ENCODE measurements at places on chromosomes 5 and 9.

DNA sequence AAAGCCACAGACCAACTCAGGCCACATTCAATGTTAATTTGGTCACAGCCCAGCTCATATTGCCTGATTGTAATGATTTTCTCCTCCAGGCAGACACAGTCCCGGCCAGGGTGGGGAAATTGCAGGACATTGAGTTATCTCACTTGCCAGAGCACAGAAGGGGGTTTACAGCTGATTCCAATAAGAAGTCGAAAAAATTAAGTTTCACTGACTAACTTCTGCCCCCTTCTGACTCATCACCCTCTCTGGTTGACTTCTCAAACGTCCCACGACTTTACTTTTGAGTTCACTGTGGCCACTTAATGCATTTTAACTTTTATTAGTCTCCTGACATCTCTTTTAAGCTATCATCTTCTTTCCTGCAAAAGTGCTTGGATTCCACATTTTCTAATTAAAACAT lies 321.4 kb upstream of the WWC1 start:
- no peak for DNase-seq

DNA sequence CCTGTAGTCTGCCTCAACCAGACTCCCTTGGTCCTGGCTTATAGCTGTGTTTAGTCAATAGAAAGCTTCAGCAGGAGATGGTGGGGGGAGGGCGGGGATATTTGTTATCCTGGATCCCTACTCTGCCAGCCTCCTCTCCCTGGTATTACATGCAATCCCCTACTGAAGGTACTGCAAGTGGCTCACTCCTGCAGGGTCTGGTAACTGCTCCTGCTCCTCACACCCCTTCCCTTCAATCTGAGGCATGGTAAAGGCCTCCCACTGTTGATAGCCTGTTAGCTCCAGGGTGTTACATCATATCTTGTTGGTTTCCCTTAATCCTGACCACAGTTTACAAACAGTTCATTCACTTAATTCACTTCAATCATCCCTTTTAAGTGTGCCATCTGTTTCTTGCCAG lies 137.5 kb downstream of the AP3B1 start:
- no peak for DNase-seq

DNA sequence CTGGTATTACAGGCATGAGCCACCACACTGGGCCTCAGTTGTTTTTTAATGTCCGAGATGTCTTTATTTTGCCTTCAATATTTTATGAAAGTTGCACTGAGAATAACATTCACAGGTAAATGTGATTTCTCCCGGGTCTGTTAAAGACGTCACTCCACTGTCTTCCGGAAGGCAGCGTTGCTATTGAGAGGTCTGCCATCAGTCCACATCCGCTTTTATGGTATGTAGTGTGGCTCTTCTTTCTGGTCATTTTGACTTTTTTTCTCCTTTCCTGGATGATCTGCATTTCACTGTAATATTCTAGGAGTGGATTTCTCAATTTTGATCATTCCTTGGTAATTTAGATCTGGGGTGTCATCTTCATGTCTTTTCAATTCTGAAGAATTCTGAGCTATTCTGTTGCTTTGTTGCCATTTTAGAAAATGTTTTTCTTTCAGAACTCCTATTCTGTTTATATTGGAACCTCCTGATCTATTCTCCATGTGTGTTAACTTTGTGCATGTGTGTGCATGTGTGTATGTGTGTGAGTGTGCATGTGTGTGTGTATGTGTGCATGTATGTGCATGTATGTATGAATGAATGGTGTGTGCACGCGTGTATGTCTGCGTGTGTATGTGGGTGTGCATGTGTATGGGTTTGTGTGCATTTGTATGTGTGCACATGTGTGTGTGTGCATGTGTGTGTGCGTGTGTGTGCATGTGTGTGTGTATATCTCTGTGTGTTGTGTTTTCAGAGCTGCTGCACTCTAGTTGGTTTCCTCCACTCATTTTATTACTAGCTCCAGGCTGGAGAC lies 1.9 kb upstream of the LCN1 start:
- DNase-seq, result no peak

- DNase-seq, result no peak
These were observed 25.6 kb downstream of the MED27 start for GRCh38 chr9:132054024-132054423.

DNA sequence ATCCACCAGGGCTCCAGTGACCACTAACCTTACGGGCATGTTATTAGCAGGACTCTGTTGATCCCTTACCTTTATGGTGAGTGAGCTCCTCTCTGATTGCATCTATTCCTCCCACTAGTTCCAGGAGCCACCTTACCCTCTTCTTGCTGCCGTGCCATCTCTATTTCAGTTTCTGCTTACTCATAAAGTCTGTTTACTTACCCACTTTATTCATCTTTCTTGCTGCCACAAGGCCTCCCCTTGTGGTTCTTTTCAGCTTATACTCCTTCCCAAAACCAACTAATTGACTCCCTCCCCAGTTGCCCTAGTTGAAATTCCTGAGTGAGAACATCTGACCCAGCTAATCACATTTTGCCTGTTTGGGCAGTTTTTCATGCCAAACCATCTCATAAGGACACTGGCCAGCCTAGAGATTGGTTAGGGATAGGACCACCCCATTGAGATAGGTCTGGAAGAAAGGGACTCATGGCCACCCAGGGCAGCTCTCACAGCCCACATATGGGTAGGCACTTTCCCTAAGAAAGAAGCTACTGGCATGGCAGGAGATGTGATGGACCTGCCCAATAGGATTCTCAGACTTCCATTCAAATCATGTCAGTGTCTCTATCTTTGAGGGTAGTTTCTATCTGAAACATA lies 412.7 kb downstream of the EFNA5 start:
- DNase-seq, result no peak

- no peak for DNase-seq
These were observed 129.2 kb upstream of the ADRA1B start for GRCh38 chr5:159786901-159787691.

- no peak for DNase-seq
These were observed 179.8 kb upstream of the PPP1R26 start for GRCh38 chr9:135299651-135300345.

DNA sequence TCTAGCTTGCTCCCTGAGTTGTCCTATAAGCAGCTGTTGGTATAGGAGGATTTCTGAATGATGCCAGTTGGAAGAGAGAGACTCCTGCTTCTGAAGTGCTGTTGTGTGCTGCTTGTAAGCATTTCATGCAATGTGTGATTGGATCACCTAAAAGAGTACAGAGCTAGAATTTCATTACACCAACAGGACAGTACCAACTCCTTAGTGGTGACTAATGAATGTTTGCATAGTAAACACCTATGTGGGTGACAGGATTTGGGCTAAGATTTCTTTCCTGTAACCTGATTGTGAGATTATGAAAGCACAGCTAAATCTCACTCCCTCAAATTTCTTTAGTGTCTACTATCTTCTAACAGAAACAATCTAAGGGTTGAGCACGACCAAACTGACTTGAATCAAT lies 67.0 kb downstream of the GCNT1 start:
- no peak for DNase-seq

DNA sequence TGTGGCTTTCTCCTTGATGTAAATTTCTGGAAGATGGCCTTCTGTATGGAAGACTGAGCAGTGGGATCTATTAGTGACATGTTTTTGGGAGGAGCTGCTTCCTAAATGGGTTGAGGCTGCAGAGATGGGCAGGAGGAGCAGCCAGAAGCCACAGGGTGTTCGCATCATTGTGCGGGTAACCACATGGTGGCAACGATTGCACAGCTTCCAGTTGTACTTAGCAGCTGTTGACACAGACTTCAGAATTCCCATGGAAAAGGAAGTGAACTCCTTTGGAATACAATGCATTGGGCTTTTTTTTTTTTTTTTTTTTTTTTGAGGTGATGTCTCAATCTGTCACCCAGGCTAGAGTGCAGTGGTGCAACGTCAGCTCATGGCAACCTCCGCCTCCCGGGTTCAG lies 297.3 kb downstream of the NR3C1 start:
- no peak for DNase-seq

DNA sequence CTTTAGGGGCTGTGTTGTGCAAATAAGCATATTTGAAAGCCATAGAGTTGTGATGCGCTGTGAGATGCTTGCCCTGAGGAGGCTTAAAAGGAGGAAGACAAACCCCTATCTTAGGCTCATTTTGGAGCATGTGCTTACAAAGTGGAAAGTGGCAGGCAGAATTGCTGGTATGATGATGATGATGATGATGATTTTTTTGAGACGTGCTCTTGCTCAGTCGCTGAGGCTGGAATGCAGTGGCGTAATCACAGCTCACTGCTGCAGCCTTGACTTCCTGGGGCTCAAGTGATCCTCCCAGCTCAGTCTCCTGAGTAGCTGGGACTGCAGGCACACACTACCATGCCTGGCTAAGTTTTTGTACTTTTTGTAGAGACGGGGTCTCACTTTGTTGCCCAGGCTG lies 1.7 kb downstream of the CNOT8 start:
- DNase-seq, result no peak

DNA sequence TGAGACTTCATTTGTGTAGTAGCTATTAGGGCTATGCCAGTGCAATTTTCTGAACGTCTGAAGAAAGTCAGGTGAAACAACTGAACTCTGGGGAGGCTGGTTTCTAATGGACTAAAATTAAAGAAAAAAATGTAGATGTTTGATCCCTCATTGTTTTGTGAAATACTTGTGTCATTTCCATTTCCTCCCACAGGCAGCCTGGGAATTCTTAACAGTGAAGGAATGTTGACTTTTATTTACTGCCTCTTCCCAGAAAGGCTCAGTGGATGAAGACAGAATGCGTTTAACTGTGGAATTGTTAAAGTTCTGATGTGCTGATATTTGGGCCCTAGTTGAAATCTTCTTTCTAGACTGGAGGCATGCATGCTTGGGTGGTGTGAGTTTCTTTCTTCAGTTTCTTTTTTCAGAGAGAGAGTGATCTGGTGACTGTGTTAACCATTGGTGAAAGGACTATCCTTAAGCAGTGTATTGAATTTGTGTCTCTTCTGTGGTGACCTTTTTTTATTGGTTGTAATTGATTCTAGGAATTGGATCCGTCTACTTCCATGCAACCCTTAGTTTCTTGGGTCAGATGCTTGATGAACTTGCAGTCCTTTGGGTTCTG lies 15.5 kb downstream of the ACER2 start:
- no peak for DNase-seq

GRCh38 chr9:99012957-99013512 lies 69.3 kb downstream of the COL15A1 start:
- peak; percentile 39 for DNase-seq

- DNase-seq, result no peak
These were observed 103.7 kb downstream of the SIL1 start for GRCh38 chr5:139094154-139095131.

DNA sequence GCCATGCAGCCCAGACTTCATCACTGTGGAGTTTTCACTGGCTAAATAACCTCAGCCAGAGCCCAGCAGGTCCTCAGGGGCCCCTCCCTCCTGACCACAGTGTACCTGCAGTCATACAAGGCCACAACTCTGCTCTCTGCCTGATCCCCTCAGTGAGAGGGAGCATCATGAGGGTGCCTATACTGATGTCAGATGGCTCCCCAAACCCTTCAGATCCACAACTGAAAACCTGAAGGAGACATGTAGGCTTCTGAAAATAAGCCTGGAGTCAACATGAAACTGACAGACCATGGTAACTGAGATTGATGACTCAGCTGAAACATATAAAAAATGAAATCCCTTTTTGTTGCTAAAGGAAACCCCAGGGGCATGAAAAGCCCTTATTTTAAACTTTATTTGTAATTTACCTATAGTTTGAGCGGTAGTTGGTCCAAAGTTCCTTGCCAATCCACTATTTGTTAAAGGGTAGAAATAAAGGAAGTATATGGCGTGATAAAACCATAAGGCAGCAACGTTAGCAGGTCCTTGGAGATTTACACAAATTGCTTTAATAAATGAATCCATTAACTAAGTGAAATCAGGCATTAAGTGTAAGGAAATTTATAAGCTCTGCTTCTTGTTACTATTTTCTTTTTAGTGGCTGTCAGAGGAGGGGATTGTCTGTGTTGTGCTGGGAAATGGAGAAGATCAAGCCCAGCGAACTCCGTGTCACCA lies 68.3 kb downstream of the FGF1 start:
- no peak for DNase-seq

DNA sequence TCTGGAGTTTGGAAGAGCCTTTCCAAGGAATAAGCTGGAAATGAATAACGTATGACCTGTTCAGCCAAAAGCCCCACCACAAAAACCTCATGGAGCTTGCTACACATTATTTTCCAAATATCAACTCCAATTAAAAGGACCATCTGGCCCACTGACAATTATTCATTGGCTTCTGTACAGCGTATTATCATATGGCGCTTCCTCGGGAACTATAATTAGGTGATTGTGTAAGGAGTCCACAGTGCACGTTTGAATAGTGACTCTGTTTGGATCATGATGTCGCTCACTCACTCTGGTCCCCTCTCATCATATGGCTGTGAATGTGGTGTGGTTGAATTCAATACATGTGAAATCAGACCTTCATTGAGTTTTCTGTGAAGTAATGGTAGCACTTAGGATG lies 52.1 kb downstream of the GDNF start:
- no peak for DNase-seq

DNA sequence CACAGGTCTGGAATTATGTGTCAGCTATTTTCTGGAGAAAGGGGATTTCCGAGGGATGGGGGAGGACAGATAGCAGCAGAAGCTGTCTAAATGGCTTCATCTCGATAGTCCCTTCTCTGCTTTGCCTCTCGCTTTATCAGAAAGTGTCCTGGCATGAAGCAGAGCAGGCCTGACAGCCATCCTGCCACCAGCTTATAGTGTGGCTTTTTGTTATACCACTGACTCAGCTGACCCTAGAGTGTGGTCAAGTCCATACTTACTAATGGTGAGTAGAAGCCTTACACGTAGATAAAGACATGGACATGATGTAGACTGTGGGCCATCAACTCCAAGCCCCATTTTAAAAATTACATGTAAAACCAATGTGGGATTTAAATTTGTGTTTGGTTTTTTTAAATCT lies 50.0 kb downstream of the RCL1 start:
- no peak for DNase-seq

DNA sequence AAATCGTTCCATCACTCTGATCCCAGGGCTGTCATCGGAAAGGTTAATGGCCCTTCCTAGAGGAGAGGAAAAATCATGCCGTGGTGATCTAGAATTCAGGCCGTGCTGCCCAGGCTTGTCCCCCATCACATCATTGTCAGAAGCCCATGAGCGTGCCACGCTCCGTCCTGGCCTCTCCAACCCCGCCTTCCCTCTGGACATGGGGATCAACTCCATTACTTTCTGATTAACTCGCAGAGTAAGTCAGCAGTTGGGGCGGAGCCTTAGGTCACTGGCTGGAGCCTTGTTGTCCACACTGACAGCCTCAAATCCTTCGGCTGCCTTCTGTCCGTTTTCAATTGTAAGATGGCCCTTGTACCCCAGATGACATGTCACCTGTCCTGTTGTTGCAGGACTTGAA lies 75.0 kb downstream of the MVB12B start:
- DNase-seq, result no peak
